ENCODE measurements at places on chromosomes 2 and 18.

GRCh38 chr2:168210895-168211570, 36.4 kb downstream of the STK39 start:
- DNase-seq, result no peak

- DNase-seq, result no peak
Measured at GRCh38 chr2:220374282-220374681, 746.9 kb downstream of the SLC4A3 start.

DNA sequence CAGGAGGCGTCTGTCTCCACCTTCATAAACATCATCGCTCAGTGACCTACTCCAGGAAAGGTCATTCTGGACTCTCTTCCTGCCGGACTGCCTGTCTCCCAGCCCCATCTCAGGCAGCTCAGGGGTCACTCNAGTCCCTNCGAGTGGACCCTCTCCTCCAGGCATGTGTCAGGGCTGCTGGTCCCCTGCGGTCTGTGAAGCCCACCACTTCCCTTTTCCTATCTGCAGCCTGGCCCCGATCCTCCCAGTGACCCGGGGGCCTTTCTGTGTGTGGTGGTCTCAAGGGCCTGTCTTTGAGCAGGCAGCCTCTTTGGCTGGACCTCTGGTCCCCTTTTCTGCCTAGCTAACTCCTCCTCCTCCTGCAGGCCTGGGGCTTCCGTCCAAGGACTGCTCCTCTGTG, 5.9 kb upstream of the PARD6G start:
- DNase-seq, result no peak

DNA sequence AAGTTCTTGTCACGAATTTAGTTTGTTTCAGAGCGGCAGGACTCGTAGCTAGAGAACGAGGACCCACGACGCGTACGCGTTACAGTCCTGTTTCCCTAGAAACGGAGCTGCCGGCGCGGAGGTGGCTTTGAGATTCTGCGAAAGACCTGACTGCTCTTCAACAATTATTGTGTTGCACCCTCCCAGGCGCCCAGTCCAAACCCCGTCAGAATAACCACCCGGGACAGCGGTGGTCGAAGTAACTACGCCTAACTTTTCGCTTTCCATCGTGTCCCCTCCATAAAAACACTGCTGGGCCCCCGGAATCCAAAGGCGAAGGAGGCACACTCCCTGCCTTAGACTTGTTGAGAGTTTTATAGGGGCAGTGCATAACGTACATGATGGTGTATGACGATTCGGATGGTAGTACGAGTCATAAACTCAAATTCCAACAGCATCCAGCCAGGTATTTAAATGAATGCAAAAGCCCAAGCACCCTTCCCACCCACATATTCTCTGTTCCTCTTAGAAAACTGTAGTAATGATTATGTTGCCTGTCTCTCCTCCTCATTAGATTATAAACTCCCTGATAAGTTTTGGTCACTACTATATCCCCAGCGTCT, 651 bp upstream of the STAM2 start:
- no peak for DNase-seq

Measured in glomerular endothelial cell (primary cell).